ENCODE measurements at places on chromosomes 6 and 20. TPM values are rescaled to one million over a fixed set of nuclear protein-coding genes. Genes with fewer than 3 reads are reported as not detected.
A peak's percentile ranks its signal among the peaks of the same experiment; 100 is the strongest.

TEAD3 gene
- total RNA-seq, result 50.0 TPM

DNA sequence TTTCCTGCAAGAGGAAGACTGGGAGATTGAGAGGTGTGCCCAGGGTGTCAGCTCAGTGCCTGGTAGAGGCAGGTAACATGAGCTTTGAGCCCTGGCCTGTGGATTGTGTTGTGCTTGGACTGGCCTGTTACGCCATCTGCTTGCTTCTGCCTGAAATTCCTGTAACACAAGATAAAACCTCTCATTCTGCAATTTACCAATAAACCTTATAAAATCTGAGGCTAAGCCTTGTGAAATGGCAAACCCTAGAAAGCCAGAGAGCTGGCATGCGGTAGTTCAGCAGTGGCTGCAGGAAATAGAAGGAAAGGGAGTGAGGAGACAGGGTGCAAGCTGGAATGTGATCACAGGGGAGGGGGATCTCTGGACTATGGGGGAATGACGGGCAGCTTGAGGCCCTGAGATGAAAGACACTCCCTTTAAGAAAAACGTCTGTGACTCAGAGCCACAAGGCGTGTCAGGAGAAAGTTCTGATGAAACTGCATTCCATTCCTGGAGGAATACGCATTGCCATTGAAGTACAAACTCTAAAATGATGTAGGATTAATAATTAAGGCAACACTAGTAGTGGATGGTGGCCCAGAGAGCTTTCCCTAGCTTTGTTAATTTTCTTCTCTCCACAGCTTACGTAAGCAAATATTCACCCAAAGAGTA, 26.3 kb upstream of the TFAP2A start:
- H3K27ac ChIP-seq, result no peak overlapping the region
- no peak overlapping the region for H3K4me3 ChIP-seq
- DNase-seq, result no peak
- H3K27me3 ChIP-seq, result no peaks in the 10 kb centered on the region

- no peaks in the 10 kb centered on the region for H3K36me3 ChIP-seq
- DNase-seq, result no peak
- H3K27me3 ChIP-seq, result no peaks in the 10 kb centered on the region
These were observed 674.6 kb upstream of the MARCKS start for GRCh38 chr6:113182370-113183141.

GRCh38 chr6:1620504-1621069, 10.9 kb downstream of the FOXC1 start:
- no peak for DNase-seq
- peaks cover 32% of the 10 kb centered on the region for H3K27me3 ChIP-seq
- H3K27ac ChIP-seq, result no peak overlapping the region
- peaks cover 2% of the 10 kb centered on the region for H3K4me1 ChIP-seq
- peaks cover 11% of the 10 kb centered on the region for H3K36me3 ChIP-seq

DNA sequence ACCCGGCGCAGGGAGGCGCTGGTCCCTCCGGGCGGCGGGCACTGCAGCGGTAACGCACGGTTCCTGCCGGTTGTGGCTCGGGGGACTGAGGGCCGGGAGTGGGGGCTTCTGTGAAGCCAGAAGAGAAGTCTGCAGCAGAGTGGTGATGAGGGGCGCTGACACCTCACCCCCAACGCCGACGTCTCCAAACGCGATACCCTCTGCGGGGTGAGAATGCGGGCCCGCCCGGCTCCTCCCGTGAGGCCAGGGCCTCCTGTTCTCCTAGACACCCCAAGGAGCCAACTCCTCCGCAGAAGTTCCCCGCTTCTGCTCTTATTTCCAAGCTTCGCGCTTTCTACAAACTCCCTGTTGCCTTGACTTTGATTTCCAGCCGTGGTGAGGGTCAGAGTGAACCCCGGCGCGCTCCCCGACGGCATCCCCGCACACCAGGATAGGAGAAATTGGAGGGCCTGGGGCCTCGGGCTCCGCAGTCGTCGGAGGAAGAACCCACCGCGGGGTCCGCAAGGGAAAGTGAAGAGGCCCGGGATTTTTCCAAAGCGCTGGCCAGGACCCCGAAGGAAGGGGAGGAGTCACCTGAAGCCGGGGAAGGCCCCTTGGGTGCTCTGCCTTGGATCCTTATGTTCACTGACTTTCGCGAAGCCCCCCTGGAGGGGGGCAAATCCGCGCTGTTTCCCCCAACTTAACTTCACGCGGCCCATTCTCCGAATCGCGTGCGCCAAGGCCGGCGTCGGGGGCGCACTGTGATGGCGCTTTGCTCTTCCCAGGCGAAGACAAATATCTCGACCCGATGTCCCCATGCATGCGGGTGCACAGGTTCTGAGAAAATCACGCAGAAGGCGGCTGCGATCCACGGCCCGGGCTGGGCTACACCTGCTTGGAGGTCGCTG, 3.1 kb upstream of the INSM1 start:
- peaks cover 36% of the 10 kb centered on the region for H3K4me1 ChIP-seq
- peak overlapping the region; percentile 91 for H3K27ac ChIP-seq
- H3K36me3 ChIP-seq, result peaks cover 1% of the 10 kb centered on the region
- H3K27me3 ChIP-seq, result peaks cover 31% of the 10 kb centered on the region

C6orf163 gene
- total RNA-seq, result 8.2 TPM

- peaks cover 9% of the 10 kb centered on the region for H3K4me1 ChIP-seq
- peaks cover 6% of the 10 kb centered on the region for H3K36me3 ChIP-seq
- no peak for DNase-seq
These were observed 66.2 kb upstream of the SLCO4A1 start for GRCh38 chr20:62575976-62576722.

MTG2 gene
- 27.1 TPM for total RNA-seq

CLVS2 gene
- total RNA-seq, result 18.6 TPM

ACTL10 gene
- 1.0 TPM for total RNA-seq

DNA sequence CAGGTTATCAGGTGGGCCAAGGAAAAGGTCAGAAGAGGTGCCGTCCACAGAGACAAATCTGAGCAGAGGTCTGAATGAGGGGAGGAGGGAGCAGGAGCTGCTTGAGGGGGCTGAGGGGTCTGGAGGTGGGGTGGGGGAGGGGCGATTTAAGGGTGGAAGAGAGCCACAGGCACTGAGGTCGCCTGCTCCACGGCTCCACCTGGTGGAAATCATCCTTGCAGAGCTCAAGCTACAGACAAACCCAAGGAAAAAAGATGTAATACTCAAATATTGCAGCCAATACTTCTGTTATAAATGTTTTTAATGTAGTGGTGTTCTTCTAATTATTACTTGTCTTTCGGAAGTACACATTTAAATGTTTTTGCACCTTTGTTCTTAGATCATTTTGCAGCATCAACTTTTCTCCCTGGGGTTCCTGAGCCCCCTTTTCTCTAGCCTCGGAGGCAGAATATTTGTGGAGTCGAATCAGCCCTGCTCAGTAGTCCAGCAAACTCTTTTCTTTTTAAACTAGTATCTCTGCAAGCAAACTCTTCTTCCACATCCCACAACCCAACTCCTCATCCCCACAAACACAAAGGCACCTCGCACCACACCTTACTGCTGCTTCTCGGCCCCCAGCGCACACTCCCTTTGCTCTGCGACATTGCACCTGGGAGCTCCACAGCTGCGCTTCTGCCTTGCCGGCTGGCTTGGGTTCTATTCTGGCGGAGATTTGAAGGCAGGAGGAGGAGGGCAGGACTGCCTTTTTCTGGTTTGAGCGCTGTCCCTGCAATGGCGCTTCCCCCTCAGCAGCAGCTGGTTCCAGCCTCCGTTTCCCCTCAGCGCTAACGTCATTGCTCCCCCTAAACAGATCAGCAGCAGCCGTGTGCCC, 51.0 kb upstream of the TFAP2A start:
- DNase-seq, result peak; percentile 74
- no peak overlapping the region for H3K4me3 ChIP-seq
- no peaks in the 10 kb centered on the region for H3K36me3 ChIP-seq
- no peaks in the 10 kb centered on the region for H3K27me3 ChIP-seq
- no peaks in the 10 kb centered on the region for H3K4me1 ChIP-seq
- no peak overlapping the region for H3K27ac ChIP-seq

GRCh38 chr6:168507297-168507696, 66.3 kb downstream of the SMOC2 start:
- H3K4me1 ChIP-seq, result peaks cover 2% of the 10 kb centered on the region
- H3K27me3 ChIP-seq, result peaks cover 4% of the 10 kb centered on the region
- no peak overlapping the region for H3K27ac ChIP-seq
- peaks cover 11% of the 10 kb centered on the region for H3K36me3 ChIP-seq
- no peak for DNase-seq
- H3K4me3 ChIP-seq, result no peak overlapping the region

DNA sequence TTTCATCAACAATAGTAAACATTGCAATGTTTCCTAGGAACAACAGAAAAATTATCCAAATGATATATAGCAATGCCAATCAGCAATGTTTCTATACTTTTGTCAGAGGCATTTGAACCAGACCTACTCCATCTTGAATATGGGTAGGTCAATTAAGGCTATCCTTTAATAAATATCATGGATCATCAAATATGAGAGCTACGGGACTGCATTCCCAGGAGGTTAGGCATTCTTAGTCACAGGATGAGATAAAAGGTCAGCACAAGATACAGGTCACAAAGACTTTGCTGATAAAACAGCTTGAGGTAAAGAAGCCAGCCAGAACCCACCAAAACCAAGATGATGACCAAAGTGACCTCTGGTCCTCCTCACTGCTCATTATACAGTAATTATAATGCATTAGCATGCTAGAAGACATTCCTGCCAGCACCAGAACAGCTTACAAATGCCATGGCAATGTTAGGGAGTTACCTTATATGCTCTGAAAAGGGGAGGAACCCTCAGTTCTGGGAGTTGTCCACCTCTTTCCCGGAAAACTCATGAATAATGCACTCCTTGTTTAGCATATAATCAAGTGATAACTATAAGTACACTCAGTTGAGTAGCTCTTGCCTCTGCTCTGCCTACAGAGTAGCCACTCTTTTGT, 8.6 kb upstream of the SERPINB6 start:
- no peaks in the 10 kb centered on the region for H3K36me3 ChIP-seq
- no peaks in the 10 kb centered on the region for H3K4me1 ChIP-seq
- DNase-seq, result no peak
- H3K27ac ChIP-seq, result no peak overlapping the region

DNA sequence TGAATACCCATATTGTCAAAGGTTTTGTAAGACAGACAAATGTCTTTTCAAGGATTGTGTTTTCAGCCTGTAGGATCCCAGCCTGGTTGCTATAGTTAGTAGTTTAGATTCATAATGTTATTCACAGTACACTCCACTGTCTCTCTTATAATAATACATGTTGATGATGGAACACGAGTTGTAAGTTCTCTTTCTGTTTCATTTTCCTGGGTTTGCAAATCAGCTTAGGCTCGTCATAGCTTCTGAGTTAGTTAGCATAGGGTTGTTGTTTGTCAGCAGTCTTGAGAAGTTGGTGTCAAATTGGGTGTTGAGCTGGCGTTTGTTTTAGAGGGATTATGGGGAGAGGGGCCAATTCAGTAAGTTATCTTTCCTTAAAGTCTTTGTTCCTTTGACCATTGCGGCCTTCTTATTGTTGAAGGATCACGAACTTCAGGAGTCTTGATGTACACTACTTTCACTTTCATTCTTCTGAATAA, 45.8 kb downstream of the QKI start:
- H3K4me3 ChIP-seq, result no peak overlapping the region
- H3K27me3 ChIP-seq, result no peaks in the 10 kb centered on the region
- DNase-seq, result no peak

DNA sequence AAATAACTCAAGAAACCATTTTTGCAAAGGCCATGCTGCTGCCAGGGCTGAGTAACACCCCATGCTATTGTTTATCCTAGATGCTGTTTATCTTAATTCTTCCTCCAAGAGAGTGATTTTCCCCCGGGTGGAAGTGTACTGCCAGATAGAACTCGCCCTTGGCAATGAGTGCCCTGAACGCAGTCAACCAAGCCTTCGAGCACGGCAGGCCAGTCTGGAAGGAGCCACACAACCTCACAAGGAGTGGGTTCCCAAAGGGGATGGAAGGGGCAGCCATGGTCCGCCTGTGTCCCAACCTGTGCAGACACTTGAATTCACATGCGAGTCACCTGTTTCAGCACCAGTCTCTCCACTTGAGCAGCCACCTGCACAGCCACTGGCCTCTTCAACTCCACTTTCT, 31.9 kb downstream of the PNPLA1 start:
- no peak for DNase-seq
- no peak overlapping the region for H3K27ac ChIP-seq
- no peaks in the 10 kb centered on the region for H3K36me3 ChIP-seq
- H3K27me3 ChIP-seq, result peaks cover 8% of the 10 kb centered on the region

NKX2-2 gene
- total RNA-seq, result 1.2 TPM

DNA sequence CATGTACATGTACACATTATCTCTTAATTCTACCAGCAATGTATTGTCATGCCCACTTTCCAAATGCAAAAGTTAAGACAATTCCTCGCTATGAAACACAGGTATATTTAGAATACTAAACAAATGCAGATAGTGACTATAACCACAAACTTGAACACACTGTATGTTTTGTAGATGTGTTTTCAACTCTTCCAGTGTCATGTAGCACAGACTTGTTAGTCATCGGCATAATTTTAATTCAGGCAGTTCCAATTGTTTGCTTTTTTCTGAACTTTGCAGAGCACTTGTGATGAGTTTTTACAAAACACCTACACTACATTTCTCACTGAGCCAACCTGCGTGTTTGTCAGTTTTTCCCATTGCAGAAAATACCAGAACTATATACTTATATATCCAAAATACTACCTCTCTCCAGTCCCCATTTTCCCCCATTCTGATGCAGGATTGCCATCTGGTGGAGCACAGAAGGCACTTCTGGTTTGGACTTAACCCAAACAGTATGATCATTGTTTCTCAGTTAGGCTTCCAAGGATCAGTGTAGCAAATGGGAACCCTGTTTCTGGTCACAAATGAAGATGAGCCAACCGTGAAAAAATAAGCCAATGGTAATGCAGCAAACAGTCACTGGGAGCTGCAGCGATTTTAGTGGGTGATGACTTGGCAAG, 143.4 kb downstream of the ADGRB3 start:
- no peak overlapping the region for H3K4me3 ChIP-seq
- peaks cover 2% of the 10 kb centered on the region for H3K27me3 ChIP-seq
- DNase-seq, result peak; percentile 35
- no peaks in the 10 kb centered on the region for H3K36me3 ChIP-seq

All from glutamatergic neuron (in vitro differentiated cells).